ENCODE measurements at places on chromosomes 1 and 21.

GRCh38 chr1:65764052-65764451 is 28.6 kb upstream of the PDE4B start:
- DNase-seq: no peak

DNA sequence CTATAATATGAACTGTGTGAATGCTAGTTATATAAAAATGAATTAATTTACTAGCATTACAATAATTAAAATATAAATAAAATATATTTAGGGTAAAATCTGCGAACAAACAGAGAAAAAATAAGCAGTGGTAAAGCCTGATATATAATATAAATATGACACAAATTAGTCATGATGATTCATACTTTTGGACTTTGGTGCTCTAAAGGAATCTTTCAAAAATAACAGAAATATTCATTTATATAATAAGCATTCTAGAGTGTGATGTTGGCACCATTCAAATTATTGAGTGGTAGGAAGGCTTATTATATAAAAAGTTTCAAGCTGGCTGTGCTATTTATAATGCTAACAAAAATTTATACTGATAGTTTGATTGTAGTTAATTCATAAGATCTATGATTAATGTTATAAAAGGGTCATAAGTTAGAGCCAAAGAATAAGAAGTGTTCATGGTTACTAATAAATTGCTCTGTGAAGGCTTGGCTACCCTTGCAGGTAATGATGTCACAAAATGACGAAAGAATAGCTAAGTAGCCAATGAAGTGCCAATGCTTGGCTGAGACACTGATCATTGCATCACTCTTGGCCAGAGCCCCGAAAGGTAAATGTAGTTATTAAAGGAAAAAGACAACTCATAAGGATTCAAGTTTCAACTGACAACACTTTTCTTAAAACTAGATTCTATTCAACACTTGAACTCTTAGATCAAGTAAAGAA is 108.7 kb downstream of the USH2A start:
- DNase-seq: no peak

DNA sequence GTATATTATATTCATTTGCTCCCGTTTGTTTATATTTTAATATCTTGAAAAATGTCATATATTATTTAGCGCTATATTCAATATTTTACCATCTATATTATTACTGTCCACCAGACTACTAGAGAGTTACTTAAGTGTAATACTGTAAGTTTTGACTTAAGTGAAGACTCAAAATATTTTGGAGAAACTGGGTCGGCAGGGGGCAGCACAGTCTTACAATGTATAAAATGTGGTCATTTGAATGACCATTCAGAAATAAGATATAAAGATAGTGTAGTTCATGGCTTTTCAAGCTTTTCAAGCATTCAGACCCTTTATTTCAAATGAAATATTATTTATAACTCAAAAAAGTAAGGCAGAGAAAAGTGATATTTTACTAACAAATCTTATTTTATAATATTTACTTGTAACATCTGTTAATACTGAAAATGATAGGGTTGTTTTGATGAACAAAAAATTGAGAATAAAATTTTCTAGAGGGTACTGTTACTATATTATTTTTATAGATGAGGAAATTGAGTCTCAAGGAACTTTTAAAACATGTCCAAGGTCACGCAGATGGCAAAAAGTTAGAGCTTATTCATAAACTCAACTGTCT is 89.0 kb upstream of the SERTAD4 start:
- peak; percentile 67 for DNase-seq

DNA sequence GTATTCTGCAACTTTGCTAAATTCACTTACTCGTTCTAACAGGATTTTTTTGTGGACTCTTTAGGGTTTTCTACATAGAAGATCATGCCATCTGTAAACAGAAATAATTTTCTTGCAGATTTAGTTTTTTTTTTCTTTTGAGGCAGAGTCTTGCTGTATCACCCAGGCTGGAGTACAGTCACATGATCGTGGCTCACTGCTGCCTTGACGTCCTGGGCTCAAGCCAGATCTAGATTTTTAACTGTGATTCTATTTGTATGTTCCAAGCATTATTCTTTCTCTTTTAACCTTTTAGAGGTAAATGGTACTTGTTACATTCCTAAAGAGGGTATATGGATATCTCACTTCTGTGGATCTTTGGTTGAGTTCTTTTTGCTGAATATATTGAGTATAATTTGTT is 18.6 kb downstream of the FABP3 start:
- peak; percentile 40 for DNase-seq

DNA sequence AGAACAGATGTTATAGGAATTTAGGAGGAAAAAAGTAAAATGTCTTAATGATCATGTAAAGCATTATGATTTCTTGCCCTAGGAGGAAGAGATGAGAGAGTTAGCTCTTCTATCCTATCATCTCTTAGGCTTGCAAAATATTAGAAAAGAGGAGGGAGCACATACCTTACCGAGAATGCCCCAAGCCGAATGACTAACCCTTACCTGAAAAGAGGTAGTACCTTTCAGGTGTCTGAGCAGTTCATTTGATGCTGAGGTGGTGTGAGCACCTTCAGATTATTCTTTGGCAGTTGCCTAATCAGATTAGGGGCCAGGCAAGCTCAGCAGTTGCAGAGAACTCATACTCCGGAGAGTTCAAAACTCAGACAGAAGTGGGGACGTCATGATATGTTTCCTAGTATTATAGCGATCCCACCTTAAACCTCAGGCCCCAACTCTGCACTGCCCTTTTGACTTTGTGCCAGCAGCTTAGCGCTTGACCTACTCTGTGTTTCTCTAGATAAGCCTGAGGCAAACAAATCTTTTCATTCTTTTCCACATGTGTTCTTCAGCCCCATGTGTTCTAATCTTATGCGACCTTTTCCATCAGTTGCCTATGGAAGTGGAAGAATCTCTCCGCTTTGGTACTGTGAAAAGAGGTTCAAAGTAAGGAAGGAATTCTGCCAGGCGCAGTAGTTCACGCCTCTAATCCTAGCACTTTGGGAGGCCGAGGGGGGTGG is 52.5 kb downstream of the ATP2B4 start:
- DNase-seq: no peak

DNA sequence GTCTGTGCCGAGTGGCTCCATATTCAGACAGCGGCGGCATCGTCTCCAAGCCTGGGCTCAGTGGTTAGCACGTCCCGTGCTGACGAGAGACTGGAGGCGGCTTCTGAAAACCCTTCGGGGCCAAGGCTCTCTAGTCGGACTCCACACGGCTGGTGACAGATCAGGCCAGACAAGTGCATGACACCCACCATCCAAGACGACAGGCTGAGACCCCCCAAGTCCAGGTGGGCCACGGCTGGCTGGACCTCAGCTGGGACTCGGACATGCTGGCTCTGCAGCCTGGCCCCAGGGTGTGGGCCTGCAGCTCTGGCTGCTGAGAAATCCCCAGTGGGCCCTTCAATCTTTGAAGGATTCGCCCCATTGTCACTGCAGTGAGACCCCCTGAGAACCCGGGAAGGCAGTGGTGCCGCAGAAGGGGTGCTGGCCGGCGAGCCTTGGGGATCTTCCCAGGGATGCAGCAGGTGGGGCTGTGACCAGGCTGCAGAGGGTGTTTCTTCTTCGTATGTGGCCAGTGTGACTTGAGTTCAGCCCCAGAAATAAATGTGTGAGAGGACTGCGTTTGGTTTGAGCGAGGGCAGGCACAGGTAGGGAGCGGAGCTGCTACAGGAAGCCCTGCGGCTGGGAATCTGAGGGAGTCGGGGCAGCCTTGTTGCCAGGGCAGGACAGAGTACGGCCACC is 15.9 kb upstream of the SLC19A1 start:
- no peak for DNase-seq

- DNase-seq: no peak
Observed at GRCh38 chr1:51115714-51116404, 13.8 kb downstream of the C1orf185 start.

DNA sequence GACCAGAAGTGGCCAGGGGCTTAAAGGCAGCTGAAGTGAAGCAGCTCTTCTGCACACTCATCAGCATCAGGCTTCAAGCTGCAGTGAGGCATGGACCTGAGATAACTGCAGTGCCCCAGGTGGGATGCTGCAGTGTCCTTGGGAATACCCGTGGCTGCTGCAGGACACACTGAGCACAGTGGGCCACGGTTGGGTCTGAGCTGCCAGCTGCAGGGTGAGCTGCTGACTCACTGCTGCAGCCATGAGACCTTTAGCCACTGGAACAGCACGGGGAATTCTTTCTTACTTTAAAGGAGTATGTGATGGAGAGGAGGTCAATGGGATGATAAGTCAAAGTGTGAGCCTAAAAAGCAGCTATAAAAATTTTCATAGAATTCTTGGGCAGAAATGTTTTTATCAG is 102.1 kb downstream of the XCL2 start:
- DNase-seq: no peak

- no peak for DNase-seq
Observed at GRCh38 chr1:168004531-168004930, 67.7 kb upstream of the MPC2 start.

GRCh38 chr1:204792354-204792692 is 78.3 kb upstream of the NFASC start:
- no peak for DNase-seq

DNA sequence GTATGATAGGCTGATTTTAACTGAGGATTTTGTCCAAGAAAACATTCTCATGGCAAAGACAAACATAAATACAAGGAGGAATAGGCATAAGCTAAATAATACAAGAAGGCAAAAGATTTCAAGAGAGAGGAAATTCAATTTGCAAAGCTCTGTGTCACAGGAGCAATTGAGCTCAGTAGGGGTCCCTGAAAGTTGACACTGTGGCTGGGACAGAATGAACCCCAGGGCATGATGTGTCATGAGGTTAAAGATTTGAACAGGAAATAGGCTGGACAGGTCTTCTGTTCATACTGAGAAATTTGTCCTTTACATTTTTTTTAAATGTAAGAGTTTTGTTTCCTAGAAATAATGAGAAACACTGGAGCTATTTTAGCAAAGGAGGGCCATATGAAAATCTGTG is 555.4 kb upstream of the NEGR1 start:
- no peak for DNase-seq

GRCh38 chr1:160069460-160070231 is at the start of gene KCNJ10:
Gene KCNJ10 (minus strand): TSS chr1:160070160. CDS start chr1:160042532, 27,628 bp downstream.
- no peak for DNase-seq

- DNase-seq: peak; percentile 85
Observed at GRCh38 chr1:203202431-203203245, 16.1 kb upstream of the CHI3L1 start.

- DNase-seq: peak; percentile 77
Observed at GRCh38 chr1:156055281-156056048, 883 bp downstream of the LAMTOR2 start.

- DNase-seq: no peak
Observed at GRCh38 chr21:41809891-41810596, 43.2 kb upstream of the RIPK4 start.

- DNase-seq: peak; percentile 72
Observed at GRCh38 chr1:109361069-109361468, 36.6 kb downstream of the SORT1 start.

DNA sequence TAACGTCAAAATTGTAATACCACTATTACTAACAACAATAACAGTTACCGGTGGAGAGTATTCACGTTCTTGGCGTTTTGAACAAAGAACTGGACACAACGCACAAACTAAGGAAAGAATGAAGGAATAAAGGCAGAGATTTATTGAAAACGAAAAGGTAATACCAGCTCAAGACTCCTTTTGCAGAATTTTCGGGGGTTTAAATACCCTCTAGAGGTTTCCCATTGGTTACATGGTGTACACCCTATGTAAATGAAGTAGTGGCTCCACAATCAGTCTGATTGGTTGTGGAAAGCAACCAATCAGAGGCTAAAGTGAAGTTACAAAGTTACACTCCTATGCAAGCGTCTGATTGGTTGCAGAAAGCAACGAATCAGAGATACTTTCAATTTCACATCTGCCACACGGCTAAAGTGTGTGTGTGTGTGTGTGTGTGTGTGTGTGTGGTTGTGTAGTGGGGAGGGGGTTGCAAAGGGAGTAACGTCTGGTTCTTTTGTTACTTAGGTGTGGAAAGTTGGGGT is 1.1 kb upstream of the GTF2B start:
- peak; percentile 11 for DNase-seq

DNA sequence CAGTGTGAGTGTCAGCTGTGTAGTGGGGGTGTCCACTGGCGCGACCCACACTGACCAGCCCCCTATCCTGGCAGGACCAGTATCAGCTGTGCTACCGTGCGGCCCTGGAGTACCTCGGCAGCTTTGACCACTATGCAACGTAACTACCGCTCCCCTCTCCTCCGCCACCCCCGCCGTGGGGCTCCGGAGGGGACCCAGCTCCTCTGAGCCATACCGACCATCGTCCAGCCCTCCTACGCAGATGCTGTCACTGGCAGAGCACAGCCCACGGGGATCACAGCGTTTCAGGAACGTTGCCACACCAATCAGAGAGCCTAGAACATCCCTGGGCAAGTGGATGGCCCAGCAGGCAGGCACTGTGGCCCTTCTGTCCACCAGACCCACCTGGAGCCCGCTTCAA is 28.1 kb upstream of the KDM4A start:
- DNase-seq: no peak

DNA sequence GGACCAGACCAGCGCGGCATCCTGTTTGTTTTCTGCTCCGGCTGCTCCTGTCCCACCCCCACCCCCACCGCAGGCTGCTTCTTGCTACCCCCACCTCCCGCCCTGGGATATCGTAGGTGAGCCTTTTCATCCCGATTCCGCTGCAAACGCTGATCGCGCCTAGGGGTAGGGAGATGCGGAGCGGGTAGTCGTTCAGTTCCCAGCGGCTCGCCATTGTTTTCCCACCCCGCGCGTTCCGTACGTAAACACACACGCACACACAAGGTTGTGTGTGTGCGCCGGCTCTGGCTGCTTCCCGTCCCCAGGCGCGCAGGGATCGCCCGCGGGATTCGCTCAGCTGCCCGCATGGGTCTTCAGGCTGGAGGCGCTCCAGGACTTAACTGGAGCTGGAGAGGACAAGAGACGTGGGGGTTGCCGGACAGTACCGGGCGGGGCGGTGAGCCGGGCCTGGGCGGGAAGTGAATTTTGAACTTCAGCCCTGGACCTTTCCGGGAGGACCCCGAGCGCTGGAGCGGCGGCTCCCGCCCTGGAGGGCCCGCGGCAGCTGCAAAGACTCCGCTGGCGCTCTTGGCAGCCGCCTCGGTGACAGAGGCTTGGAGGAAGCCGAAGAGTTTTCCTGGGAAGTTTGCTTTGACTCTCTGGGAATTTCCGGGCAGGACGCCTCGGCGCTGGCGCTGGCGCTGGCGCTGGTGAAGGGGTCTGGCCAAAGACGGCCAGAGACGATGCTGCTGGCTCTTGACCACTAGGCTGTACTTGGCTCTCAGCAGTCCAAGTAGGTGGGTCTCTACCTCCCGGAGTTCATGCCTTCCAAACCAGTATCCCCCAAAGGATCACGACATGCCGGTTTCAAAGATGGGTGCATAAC is 1.6 kb downstream of the SOX13 start:
- peak; percentile 34 for DNase-seq

Measured in suppressor macrophage (primary cell).